T-helper 1 cell treated with Interleukin-12 subunit alpha and Interleukin-12 subunit beta and Interleukin-4 antibody, amounts not matched to agents 30 ng/mL and 1 ng/mL, for 36 hours (primary cell): ENCODE measurements at places on chromosomes 12 and 14. TPM values are rescaled to one million over a fixed set of nuclear protein-coding genes. Genes with fewer than 3 reads are reported as not detected.

The FAR2 gene
- total RNA-seq = 9.6 and 11.3 TPM in 2 replicates

The NR1H4 gene
- total RNA-seq = not detected in 2 replicates

The LAG3 gene
- total RNA-seq = 52.2 TPM in 2 replicates

The POTEM gene
- total RNA-seq = not detected in 2 replicates

The HSPB8 gene
- not detected in 2 replicates for total RNA-seq

The MOAP1 gene
- 22.9 and 24.0 TPM in 2 replicates for total RNA-seq

The C12orf50 gene
- 0.12 TPM in 1 of 2 replicates, not detected in the other for total RNA-seq

The CD163L1 gene
- total RNA-seq = not detected in 2 replicates

The NYNRIN gene
- 0.12 and 0.17 TPM in 2 replicates for total RNA-seq
